ENCODE measurements at places on chromosomes 5 and 9. TPM values are rescaled to one million over a fixed set of nuclear protein-coding genes. Genes with fewer than 3 reads are reported as not detected.

- no peak for DNase-seq
Observed at GRCh38 chr5:101370181-101370580, 467.1 kb upstream of the ST8SIA4 start.

DNA sequence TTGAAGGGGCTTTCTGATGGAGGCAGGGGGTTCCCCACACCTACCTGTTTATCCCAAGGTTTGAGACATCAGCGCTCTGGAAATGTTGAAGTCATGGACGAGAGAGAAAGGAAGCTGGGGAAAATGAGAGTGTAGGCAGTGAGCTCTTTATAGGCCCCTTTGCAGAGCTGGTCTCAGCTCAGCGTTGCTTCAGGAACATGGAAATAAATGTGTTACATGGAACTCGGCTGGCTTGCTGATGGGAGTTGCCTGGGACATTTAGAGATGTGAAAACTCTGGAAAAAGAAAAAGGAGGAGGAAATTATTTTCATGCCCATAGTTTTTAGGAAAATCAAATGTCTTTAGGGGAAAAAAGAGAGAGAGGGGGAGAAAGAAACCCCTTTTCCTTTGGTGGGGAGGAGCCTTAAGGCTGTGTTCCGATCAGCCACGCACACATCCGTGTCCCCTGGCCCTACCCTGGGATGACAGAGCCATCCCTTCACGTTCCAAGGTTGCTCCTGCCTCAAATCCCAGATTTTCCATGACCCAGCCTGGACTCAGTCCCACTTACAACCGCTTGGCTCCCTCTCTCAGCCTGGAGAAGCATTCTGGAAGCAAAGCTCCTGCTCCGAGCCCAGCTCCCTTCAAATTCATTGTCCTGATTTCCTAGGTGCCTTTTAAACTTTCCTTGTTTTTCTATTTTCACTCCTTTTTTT is 78.3 kb downstream of the COL27A1 start:
- no peak for DNase-seq

- no peak for DNase-seq
Observed at GRCh38 chr5:32934529-32934928, 223.4 kb downstream of the NPR3 start.

DNA sequence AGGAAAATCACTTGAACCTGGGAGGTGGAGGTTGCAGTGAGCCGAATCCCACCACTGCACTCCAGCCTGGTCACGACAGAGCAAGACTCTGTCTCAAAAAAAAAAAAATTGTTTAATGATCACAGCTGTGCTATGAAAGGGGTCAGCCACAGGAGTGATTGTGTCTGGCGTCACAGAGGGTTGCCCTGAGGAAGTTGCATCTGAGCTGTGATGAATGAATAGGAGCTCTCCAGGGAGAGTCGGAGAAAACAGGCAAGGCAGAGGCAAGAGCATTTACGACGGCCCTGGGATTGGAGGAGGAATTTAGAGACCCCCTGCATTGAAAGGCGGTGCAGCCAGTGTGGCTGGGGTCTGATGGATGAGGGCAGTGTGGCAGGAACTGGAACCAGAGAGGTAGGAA is 25.1 kb downstream of the NAIF1 start:
- DNase-seq: no peak

- DNase-seq: no peak
Observed at GRCh38 chr9:1880038-1880565, 135.0 kb upstream of the SMARCA2 start.

- no peak for DNase-seq
Observed at GRCh38 chr5:75185763-75186162, 50.9 kb downstream of the ANKRD31 start.

DNA sequence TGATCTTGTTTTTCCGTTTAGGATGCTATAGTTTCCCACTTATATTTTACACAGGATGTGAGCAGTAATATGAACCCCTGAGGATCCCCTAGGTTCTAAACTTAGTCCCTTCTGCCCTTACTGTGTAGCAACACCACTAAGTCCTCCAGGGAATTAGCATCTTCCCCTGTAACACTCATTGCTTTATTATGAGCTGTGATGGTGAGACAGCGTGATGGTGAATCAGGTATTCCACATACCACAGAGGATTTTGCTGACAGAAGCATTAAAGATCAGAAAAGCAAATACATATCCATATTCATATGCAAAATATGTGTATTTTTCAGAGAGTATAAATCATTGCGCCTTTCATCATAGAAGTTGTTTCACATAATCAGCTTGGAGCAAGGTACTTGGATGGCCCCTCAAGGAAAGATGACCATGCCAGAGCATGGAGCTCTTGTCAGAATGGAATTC is 317.0 kb downstream of the ICE1 start:
- no peak for DNase-seq

GRCh38 chr5:9381464-9381863 is 164.4 kb downstream of the SEMA5A start:
- DNase-seq: no peak

GRCh38 chr5:81852291-81853029 is 101.6 kb upstream of the SSBP2 start:
- DNase-seq: no peak

- DNase-seq: no peak
Observed at GRCh38 chr9:2583308-2584013, 38.1 kb upstream of the VLDLR start.

DNA sequence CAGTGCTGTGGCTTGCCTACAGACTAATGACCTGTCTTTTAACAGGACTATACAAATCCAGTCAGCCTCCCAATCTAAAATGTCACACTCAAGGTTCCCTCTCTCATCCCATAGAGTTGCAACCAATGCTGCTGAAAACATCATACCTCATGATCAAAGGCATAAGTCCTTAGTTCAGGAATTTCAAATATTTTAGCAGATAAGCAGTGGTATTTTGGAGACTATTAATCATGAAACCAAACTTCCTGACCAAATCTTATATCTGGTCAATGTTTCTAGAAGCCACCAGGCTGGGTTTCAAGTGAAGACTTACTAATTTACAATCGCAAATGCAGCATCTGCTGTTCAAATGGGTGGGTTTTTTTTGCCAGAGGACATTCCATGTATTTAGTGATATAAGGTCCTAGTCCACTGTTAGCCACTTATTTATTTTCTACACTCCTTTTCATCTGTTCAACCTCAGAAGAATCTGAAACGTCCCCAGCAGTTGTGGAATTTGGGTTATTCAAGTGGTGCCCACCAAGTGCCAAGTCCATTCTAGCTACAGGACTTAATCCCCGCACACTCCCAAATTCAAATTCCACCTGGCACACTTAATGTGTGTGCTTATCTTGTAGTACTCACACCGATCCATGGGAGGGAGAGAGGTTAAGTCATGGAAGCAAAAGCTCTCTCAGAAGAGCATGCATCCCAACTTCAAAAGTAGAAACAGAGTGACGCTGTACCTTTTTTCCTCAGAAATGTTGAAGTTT is 5.8 kb downstream of the TAS2R1 start:
- no peak for DNase-seq

- DNase-seq: no peak
Observed at GRCh38 chr5:134006115-134006514, 1.3 kb upstream of the VDAC1 start.

DNA sequence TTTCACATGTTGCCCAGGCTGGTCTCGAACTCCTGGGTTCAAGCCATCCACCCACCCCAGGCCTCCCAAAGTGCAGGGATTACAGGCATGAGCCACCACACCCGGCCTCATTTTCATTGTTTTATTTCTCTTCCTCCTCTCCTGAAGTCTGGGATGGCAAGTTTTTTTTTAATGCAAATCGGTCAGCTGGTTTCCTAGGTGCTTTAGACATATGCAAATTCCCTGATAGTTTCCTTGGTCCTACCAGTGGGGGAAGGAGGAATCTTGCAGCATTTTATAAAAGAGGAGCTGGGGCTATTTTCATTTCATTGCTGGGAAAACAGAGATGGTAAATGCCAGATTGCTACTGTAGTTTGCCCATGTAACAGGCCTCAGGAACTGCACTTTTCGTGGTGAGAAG is 179.4 kb downstream of the ACTL7B start:
- no peak for DNase-seq

GRCh38 chr5:169546346-169546745 is 37.2 kb upstream of the SPDL1 start:
- DNase-seq: no peak

GRCh38 chr5:179146277-179146676 is 86.1 kb downstream of the ZNF354C start:
- peak; percentile 37 for DNase-seq

DNA sequence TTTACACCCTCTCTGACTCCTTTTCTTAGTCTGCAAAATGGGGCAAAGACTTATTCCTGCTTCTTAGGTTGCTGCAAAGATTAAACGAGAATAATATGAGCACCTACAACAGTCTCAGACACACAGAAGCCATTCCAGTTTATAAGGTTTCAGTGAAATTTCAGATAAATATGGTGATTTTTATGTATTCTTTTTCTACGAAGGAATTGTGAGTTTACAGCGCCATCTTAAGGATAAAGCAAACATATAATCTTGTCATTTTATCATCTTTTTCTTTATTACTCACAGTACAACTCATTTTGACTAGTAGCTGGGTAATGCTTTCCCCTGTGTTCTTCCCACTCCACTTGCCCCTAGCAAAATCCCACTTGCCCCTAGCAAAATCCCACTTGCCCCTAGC is 29.2 kb upstream of the SMC5 start:
- no peak for DNase-seq

GRCh38 chr5:93145767-93146166 is 435.3 kb downstream of the NR2F1-AS1 start:
- no peak for DNase-seq

- DNase-seq: no peak
Observed at GRCh38 chr5:9930156-9930555, 300.0 kb upstream of the TAS2R1 start.

DNA sequence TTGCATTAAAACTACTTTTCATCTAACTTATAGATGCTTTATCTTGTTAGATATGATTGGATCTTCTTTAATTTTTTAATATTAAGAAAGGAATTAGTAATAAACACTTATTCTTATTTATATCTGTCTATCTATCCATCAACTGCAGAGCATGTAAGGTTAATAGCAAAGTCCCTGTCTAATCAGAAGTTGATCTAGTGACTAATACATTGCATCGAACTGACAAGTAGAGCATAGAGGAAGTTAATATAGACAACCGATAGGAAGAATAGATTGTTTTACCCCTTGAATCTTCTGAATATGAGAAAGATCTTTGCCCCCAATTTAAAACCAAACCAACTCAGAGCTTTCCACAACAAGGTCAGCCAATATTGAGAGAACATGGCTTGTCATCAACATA is 862.0 kb upstream of the CDH6 start:
- DNase-seq: no peak

DNA sequence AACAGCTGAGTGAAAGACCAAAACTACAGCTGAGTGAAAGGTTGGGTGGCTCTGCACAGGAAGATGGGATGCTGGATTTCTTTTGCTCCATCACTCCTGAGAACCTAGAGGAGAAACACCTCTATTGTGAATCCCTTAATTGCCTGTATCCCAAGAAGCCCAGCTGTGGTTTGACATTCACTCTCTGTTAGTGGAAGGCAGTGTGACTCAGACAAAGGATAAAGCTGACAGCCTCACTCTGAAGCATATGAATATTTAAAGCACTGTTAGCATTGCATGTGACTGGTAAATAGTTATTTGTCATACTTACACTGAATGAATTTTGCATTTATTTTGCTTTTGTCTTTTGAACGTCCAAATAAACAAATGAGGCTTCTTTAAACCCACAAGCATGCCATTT is 367.1 kb upstream of the RIOK2 start:
- no peak for DNase-seq

GRCh38 chr9:136483589-136484152 is 831 bp upstream of the SEC16A start:
- peak; percentile 92 for DNase-seq

Gene MACIR
- total RNA-seq: 9.3 TPM

Gene ARL14EPL
- total RNA-seq: not detected

Gene UBTD2
- total RNA-seq: 6.8 TPM

Gene POU4F3
- not detected for total RNA-seq

Gene NPR2
- total RNA-seq: 5.2 TPM

Gene SMIM15
- 81.5 TPM for total RNA-seq

Gene PCDHB6
- 0.05 TPM for total RNA-seq

Gene PRDM9
- total RNA-seq: not detected

Gene TAF11L10
- total RNA-seq: not detected

Gene CCL19
- 1.1 TPM for total RNA-seq
